ENCODE measurements at places on chromosomes 7 and 10.

DNA sequence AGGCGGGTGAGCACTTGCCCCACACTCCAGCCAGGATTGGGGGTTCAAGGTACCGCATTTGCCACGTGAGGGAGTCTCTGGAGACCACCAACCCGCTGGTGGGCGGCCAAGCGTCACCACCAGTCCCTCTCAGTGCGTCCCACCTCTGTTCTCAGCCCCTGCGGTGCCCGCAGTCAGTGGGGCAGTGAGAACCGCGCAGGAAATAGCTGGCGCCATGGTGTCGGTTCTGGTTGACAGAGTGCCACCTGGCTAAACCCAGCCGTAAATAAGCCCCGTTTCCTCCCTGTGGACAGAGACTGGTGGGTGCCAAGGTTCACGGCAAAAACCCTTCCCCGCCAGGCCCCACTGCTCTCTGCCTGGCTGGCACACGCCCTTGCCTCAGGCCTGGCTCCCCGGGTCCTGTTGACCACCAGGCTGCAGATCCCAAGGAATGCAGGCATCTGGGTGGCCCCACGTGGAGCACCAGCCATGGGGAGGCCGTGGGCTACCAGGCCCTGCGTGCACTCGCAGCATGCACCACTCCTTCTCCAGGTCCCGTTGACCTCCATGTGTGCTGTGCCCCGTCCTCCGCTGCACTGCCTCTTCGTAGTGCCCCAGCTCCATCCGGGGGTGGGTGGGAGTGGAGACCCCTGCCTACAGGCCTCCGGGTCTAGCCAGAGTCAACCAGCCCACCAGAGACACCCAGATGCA, 140.0 kb downstream of the LHPP start:
- DNase-seq = no peak

GRCh38 chr10:28494420-28494819, 38.5 kb upstream of the WAC start:
- DNase-seq = no peak

DNA sequence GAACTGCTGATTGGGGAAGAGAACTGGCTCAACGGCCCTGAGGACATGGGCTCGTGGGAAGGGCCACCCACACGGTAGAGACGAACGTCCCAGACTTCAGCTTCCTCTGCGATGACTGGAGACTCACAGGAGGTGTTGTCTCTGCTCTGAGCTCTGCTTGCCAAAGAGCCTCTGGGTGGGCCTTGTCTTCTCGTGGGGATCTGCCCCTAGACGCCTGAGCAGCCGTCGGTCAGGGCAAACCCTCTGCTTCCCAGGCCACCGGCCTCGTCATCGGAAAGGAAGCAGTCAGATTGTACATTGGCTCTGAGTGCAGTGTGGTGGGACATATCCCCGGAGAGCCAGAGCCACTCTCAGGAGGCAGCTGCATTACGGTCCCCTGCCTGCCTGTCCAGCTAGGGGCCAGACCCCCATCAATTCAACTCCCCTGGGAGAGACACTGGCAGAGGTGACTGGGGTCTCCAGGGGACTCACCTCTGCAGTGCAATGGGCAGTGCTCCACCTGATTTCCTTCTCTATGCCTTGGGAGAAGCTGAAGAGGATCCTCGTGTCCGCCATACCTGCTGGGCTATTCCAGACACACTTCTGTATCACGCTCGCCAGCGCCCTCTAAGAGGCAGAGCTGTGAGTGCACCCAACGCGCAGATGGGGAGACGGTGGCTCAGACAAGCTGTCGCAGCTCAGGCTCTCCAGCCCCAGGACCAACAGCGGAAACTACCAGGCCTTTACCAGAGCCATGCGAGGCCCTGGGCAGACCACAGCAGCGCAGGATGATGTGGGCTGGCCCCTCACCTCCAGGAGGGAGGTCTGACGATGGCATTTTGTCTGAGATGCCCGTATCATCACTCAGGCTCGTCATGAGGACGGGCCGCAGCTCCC, 227.4 kb downstream of the TCERG1L start:
- DNase-seq = peak; percentile 58

- peak; percentile 74 for DNase-seq
Measured at GRCh38 chr10:22560913-22561239, 153.5 kb downstream of the PIP4K2A start.

All from neural progenitor cell (in vitro differentiated cells).